ENCODE measurements at places on chromosomes 12 and 14. TPM values are rescaled to one million over a fixed set of nuclear protein-coding genes. Genes with fewer than 3 reads are reported as not detected.

Gene SLC17A8
- total RNA-seq: 21.8 TPM

Gene GSC
- total RNA-seq: not detected

Gene COX8C
- not detected for total RNA-seq

Gene RNU4-1
- under 0.01 TPM for total RNA-seq

Gene CCDC184
- not detected for total RNA-seq

Gene ERBB3
- total RNA-seq: 337 TPM

DNA sequence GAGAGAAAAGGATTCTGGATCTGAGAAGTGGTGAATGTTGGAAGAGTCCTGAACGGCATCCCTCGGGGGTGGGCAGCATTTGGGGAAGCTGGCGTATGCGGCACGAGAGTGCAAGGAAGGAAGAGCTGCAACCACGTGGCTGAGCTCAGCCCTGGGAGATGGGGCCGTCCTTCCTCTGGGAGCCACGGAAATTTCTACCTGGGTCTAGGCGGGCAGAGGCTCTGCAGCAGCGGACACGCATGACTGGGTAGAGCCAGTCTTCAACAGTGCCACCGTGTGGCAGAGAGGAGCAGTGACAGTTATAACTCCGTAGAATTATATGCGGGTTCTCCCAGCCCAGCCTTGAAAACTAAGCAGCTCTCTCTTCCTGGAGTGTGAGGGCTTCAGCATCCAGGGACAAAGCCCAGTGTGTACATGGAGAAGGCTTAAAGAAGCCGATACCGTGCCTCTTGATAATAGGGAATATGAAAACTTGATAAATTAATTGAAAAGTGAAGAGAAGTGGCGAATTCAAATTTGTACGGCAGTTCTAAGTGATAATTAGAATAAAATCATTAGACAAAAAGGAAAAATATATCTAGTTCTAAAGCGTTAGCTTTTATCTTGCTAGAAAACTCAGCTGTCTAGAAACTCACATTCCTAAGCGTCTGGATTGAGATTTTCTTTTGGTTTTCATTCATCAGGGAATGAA lies 82.9 kb upstream of the STXBP6 start:
- DNase-seq: peak; percentile 72

DNA sequence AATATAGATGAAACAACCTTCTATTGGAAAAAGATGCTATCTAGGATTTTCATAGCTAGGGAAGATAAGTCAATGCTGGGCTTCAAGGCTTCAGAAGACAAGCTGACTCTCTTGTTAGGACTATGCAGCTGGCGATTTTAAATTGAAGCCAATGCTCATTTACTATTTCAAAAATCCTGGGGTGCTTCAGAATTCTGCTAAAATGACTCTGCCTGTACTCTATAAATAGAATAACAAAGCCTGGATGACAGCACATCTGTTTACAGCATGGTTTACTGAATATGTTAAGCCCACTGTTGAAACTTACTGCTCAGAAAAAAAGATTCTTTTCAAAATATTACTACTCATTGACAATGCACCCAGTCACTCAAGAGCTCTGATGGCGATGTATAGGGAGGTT lies 155.1 kb downstream of the PIK3C2G start:
- DNase-seq: no peak

GRCh38 chr12:49631336-49631907 lies 8.1 kb downstream of the PRPF40B start:
- no peak for DNase-seq

DNA sequence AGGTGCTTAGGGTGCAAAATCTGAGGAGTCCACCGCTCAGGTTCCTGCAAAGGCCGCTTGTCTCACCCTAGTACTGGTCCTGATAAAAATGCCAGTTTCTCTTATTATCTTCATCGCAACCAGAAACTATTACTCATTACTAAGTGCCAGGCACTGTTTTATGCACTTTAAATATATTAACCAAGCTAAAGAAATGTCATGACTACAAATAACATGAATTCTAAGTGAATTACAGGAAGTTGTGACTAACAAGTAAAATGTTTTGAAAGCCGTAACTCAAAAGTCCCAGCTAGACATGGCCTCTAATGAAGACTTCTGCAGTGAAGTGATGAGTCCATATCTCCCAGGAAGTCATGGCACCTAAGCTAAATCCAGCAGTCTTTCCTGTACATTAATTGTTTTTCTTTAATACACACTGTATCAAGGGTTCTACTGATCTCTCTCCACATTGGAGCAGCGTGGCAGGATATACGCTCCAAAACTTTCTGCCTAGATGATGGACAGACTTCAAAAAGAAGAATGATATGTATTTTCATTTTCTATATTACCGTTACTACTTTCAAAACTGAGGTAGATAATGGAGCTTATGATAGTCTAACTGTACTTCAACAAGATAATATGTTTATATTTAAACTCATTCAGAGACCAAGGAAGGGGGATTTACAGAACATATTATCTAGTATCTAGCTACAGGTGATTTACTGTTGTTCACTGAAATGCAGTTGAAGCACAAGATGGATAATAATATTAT lies 117.3 kb upstream of the ARID2 start:
- DNase-seq: no peak

DNA sequence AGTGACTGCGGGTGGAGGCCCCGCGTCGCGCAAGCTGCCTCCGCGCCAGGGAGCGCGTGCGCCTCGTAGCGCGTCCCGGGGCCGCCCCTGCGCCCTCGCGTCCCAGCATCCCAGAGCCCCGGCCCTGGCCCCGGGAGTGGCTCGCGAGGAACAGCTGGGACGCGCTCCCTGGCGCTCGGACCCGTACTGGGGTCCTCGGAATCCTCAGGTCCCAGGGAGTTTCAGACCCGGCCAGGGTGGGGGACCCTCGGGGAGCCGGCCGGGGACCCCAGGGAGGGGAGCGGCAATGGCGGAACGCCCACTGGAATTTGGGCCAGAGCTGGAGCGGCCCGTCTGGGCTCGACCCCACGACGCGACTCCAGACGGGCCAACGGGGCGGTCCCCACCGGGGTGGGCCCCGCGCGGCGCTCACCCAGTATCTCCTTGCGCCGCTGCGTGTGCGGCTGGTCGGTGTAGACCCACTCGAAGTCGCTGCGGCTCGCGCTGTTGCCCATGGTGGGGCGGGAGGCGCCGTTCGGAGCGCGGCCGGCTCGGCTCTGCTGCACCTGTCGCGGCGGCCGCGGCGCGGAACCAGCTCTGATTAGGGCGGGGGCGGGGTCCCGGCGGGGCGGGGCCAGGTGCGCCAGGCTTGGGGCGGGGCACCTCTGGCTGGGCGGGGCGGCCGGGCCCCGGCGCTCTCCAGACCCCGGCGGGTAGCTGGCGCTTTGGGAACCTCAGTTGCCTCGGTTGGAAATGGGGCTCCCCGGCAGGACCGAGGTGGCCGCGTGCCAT lies at the start of gene DEGS2:
TSS of gene DEGS2 (minus strand) at position 552 of the 771 bp plus-strand sequence. CDS start at position 494, 58 bp downstream.
- peak; percentile 79 for DNase-seq

- no peak for DNase-seq
Measured at GRCh38 chr12:122865268-122866231, 30.3 kb downstream of the HIP1R start.

DNA sequence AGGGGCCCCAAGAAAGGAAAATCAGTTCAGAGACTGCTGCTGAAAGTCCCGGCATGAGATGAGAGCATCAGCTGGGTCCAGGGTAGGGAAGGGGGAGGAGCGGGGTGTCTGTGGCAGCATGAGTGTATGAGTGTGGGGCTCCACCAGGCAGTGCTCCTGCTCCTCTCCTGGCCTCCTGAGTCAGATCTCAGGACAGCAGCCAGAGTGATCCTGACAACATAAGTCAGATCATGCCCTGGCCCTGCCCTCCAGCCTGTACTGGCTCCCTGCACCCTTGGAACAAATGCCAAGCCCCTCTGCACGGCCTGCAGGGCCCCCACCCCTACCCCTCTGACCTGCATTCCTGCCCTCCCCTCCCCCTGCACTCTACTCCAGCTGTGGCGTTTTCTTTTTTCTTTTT lies 24.2 kb upstream of the LRP1-AS start:
- no peak for DNase-seq

DNA sequence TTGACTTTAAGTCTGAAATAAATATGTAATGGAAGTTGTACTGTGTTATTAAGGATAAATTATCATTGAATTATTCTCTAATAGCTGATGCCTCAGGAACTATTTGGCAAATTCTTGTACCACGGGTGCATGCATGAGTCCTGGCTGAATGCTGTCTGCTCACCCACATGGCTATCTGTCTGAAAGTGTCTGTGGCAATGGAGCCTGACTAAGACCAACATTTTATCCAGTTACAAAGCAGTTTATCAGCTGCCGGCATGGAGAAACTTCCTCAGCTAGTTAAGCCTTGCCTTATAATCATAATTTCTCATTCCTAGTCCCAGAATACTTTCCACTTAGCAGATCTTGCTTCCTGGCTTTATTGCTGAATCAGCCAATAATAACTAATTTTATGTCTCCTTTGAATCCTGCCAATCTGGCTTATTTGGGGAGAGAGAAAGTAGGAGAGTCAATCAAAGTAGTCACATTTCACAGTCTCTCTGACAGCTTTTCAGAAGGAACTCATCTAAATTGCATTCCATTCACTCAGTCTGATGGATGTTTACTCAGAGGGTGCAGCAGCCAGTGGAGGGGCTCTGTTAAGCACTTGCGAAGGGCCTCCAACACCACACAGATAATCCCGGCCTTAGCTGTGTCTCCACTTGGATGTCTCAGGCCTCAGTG lies 280.6 kb upstream of the CLEC14A start:
- no peak for DNase-seq

- DNase-seq: no peak
Measured at GRCh38 chr14:36738269-36738668, 76.6 kb downstream of the PAX9 start.

- peak; percentile 74 for DNase-seq
Measured at GRCh38 chr14:72420749-72421474, 473.0 kb downstream of the DPF3 start.

- DNase-seq: no peak
Measured at GRCh38 chr12:119959435-119959834, 29.6 kb upstream of the BICDL1 start.

- DNase-seq: no peak
Measured at GRCh38 chr12:18899678-18900317, 161.9 kb downstream of the CAPZA3 start.

- DNase-seq: no peak
Measured at GRCh38 chr14:53032161-53032803, 81.4 kb upstream of the FERMT2 start.

GRCh38 chr12:65099182-65099581 lies 21.9 kb downstream of the WIF1 start:
- no peak for DNase-seq

- DNase-seq: no peak
Measured at GRCh38 chr12:67430708-67431335, 161.7 kb downstream of the CAND1 start.

GRCh38 chr12:30485230-30485890 lies 210.3 kb downstream of the IPO8 start:
- DNase-seq: no peak

- peak; percentile 60 for DNase-seq
Measured at GRCh38 chr12:46303039-46303666, 34.3 kb upstream of the SLC38A1 start.

DNA sequence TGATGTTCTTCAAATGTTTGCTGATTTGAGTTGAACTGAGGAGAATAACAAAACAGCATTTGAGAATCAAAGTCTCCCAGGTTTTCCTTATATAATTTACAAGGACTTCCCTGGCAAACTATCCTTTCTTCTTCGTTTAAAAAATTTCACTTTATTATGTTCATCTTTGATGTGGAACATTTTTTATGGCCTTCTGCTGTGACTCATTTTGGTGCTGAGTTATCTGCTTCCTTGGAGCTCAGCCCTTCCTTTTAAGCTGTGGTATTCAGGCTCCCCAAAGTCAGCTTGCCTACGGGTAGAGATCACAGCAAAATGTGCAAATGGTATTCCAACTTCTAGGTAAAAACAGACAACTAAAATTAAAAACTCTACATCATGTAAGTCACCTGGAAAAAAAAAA lies 1.4 kb upstream of the ANO4 start:
- no peak for DNase-seq

Measured in transverse colon (tissue), 4 donors.